ENCODE measurements at places on chromosomes 5 and 9. TPM values are rescaled to one million over a fixed set of nuclear protein-coding genes. Genes with fewer than 3 reads are reported as not detected.

DNA sequence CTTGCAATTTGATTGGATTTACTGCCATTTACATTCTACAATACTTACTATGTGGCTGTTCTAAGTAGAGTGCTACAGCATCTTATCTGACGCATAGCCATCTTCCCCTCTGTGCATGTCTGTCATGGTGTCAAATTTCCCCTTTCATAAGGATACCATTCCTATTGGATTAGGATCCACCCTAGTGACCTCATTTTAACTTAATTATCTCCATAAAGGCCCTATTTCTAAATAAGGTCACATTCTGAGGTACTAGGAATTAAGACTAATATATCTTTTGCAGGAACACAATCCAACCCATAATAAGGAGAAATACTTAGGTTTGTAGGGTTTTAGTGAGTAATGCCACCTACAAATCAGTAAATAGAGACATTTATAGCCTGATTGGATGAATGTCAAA lies 268.0 kb downstream of the ADAMTSL1 start:
- DNase-seq = no peak

DNA sequence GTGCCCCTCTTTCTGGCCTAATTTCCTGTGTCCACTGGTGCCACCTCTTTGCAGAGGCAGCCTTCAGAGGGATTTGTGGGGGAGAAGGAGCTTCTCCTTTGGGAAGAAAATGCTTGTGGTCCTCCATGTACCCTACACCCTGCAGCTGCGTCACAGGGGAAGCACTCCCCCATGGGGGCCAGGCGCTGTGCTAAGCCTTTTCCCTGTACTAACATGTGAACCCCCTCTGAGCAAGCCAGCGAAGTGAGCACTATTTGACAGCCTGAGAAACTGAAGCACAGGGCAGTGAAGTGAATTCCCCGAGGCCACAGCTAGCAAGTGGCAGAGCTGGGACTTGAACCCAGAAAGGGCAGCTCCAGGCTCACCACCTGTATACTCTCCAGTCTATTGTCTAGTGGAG lies 32.3 kb downstream of the ERGIC1 start:
- DNase-seq = no peak

GRCh38 chr9:82320566-82320965 lies 332.0 kb downstream of the SPATA31D1 start:
- DNase-seq = no peak

DNA sequence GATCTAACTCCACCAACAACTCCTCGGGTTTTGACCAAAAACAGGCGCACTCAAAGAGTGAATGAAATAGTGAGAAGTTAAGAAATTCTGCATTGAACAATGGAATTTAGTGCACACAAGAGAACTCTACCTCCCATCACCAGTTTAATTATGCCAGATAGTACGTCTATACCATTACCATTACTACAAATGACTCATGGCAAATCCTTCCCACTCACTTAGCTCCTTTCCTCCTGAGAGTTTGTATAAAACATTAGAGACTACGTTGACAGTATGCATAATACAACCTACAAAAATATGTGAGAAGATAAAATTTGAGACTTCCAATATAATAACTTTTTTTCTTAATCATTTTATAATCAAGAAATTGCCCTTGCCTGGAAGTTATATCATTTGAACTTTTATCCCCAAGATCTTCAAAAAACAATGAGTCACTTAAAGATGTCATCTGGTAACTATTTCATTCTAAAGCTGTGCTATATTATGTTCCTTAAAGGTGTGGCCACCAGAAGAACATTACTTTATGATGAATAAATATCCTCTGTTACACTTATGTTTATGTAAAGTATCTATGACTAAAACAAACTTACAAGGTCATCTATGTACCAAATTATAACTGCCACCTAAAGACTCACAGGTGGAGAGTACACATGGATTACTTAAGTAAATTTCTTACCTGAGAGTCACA lies 297.9 kb upstream of the PTGER4 start:
- DNase-seq = no peak

DNA sequence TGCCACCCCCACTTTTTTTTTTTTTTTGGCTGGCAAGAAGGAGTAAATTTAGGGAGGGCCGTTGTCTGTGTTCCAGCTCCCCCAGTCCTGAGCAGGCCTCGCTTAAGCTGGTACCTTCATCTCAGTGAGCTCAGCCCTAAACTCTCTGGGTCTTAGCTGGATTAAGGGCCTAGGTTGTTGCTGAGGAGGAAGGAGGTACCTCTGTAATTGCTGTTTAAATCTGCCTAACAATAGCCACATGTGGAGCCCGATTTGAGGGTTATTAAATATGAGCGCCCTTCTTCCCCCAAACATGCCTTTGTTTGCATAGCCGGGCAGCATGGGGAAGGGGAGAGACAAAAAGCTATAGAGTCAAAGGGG lies 179.0 kb upstream of the PITX1 start:
- DNase-seq = no peak

GRCh38 chr5:173920866-173921555 lies 32.9 kb downstream of the CPEB4 start:
- no peak for DNase-seq

DNA sequence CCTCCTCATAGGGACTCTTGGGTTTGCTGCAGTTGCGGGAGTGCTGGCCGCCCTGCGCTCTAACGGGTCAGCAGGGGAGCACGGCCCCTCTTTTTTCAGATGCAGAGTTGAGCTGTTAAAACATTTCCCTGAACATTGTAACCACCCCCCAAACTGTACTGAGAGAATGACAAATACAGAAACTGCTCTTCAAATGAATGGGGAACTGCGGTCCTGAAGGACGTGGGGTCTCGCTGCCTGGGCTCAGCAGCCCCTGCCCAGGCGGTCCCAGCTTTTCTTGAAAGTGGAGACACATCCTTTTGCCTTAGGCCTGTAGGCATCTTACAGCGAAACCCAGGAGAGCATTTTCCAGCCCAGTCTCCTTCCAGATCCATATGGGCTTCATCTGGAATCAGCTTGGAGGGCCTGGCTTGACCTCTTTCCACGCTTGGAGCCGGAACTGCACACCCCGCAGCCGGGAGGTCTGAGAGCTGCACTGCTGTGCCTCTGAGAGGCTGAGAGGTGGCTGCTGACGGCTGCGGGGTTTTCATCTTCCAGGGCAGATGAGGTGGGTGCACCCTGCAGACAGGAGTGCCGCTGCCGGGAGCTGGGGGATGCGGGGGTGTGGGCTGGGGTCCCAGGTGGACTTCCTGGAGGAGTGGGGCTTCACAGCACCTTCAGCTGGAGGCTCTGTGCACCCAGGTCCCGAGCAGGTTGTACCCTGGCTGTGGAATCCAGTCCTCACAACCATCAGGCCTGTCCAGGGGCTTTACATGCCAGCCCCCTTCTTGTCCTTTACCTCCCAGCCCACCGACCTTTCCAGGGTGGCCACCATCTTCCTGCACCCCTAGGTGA lies 1.2 kb upstream of the AGPAT2 start:
- DNase-seq = no peak

- no peak for DNase-seq
Measured at GRCh38 chr9:84759300-84759750, 89.8 kb downstream of the NTRK2 start.

- peak; percentile 78 for DNase-seq
Measured at GRCh38 chr9:36317766-36318165, 59.5 kb upstream of the GNE start.

DNA sequence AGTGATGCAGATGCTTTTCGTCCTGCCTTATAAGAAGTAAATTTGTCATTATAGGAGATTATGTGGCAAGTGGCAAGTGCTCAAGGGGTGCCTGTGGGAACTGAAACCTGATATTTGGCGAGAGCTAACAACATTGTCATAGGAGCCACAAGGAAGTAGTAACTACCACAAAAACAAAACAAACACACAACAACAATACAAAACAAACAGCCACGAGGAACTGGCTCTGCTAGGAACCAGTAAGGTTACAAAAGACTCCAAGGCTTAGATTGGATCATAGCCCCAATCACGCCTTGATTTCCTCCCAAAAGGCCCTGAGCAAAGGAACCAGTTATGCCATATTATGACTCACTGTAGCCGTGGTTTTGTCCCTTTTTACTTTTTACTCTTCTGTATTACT lies 1045.2 kb downstream of the CDH12 start:
- DNase-seq = no peak

DNA sequence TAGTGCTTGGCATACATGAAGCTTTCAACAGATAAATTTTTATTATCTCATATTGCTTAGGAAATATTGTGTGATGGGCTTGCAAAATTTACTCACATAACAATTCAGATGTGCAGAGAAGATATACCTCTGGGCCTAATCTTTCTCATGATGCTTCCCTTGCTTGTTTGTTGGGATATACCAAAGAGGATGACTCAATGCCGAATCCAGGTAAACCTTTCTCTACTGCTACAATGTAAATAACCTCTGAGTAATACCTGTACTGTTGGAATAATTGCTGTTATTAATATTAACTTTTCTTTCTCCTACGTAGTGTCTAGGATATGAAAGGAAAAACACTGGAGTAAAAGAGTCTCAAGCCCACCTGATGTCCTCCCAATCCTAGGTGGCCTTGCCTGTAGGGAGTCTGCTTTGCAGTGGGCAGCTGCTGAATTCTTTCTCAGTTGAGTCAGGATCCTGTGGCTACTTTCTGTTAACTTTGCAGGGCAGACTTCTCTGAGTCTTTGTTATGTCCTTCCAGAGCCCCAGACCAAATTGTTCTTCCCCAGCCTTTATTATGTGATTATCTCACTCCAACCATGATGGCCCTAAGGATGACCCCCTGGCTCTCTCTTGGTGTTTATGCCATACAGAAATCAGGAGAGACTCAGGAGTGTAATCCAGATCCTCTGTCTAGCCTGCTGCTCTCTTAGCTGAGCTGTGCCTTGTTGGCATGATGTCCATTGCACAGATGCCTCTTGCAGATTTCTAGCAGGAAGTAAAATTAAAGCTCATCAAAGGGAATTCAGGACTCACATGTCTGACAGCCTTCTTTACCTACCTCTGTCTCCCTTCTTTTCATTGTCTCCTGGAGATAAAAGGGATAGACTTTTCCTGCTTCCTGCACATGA lies 208.1 kb downstream of the SNX18 start:
- no peak for DNase-seq

DNA sequence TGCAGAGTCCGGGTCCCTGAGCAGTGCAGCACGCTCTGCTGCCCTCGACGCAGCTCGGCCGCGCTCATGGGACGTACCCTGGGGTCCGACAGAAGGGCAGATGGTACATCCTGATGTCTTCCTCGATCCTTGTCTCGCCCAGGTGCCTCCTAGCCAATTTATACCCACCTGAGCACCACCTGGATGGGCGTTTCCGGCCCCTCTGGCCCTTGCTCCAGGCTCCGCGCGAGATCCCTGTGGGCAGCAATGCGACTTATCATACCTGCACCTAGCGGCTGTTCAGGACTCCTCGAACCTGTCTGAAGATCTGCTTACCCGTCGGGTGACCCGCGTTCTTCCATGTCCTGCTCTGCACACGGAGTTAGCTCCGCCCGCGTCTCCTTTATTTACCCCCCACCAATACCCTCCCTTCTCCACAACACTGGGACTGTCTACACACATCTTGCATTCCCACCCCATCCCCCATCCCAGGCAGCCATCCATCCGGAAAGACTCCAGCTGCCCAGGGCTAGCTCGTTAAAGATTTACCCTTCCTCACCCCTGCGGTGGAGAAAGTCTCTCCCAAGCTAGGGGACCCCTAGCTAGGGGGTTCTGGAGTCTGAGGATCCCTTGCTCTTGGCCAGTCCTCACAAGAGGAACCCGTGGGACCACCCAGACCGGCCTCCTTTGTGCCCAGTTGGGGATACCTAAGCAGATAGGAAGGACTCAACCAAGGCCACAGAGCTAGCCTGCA lies at the start of gene KIF12:
KIF12 (minus strand) TSS at position 357 of the 733 bp plus-strand sequence; CDS start at position 341, 16 bp downstream.
- no peak for DNase-seq

DNA sequence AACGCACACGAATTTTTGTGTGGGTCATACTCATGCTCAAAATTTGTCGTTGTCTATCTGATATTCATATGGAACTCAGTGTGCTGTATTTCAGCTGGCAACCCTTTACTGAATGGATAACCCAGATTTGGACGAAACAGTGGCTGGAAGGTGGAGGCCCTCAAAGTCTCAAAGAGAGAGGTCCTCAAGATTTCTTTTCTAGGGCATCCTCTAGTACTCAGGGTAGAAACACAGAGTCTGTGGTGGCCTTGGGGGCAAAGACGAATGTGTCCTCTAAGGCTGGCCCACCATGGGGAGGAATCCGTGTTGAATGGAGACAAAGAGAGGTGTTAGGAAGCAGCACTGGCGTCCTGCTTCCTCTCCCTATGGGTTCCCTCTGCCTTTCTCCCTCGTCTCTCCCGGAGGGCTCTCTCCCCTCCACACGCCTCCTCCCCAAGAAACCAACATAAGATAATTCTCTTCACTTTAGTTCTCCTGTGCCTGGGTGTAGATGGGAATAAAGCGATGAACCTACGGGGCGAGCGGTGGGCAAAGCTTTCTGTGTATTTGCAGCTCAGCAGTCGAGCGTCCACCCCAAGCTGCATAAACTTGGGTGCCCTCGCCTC lies 333.7 kb downstream of the CWC27 start:
- no peak for DNase-seq

DNA sequence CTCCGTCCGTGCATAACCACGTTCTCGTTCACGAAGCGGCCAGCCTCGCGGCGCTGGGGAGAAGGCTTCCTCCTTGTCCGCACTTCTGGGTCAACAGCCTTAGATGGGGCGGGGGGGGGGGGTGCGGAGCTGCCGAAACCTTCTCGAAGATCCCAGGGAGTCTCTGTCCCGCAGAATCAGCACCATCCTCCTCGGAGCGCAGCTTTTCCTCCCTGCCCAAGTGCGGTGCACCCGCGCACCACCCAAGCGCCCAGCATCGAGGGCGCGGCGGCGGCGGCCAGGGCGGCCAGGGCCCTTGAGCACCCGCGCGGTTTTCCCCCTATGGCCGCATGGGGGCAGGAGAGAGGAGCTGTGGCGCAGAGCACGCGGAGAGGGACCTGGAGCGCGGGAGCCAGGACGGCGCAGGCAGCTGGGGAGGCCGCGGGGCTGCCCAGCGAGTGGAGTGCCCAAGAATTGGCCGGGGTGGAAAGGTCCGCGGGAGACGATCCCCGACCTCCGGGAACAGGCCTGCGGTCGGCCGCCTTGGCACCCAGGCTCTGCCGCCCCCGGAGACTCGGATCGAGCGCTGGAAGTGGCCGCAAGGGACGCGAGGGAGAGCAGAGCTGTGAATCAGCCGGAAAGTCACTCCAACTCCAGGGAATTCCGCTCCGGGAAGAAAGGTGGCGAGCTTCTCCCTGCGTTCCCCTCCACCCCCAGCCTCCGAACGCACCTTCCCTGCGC lies 43.1 kb downstream of the TMEM174 start:
- no peak for DNase-seq

- DNase-seq = no peak
Measured at GRCh38 chr9:32738501-32739172, 44.7 kb upstream of the TMEM215 start.

DNA sequence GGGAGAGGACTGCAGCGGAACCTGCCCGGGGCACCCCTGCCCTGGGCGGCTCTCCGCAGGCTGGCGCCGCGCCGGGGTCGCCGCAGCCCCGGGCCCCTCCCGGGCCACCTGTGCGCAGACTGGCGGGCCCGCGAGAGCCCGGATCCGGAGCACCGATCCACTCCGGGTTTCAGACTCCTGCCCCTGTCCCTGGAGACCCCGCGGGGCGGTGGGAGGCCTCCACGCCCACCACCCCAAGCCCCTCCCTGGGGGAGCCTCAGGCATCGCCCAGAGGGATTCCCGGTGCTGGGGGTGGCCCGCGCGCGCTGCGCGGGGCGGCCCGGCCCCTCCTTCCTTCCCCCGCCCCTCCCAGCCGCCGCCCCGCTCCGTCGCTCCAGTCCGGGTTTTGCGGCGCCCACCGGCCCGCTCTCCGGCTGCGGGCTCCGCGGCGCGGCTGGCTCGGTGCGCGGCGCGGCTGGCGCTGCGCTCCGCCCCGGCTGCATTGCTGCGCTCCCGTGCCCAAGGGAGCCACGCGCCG lies at the start of gene UNC5A:
UNC5A (plus strand) TSS at position 479 of the 517 bp plus-strand sequence. CDS start 192 bp downstream, outside the sequence.
- DNase-seq = no peak

The COL5A1 gene
- total RNA-seq = 21.6 TPM

The APBA1 gene
- 1.9 TPM for total RNA-seq

The TAF11L7 gene
- total RNA-seq = not detected

The PKD2L2 gene
- 0.62 TPM for total RNA-seq
